Activated CD4-positive, alpha-beta T cell treated with anti-CD3 and anti-CD28 coated beads, Interleukin-2, amount 50 U/mL, for 48 hours (primary cell): ENCODE measurements at places on chromosomes 5 and 9.

DNA sequence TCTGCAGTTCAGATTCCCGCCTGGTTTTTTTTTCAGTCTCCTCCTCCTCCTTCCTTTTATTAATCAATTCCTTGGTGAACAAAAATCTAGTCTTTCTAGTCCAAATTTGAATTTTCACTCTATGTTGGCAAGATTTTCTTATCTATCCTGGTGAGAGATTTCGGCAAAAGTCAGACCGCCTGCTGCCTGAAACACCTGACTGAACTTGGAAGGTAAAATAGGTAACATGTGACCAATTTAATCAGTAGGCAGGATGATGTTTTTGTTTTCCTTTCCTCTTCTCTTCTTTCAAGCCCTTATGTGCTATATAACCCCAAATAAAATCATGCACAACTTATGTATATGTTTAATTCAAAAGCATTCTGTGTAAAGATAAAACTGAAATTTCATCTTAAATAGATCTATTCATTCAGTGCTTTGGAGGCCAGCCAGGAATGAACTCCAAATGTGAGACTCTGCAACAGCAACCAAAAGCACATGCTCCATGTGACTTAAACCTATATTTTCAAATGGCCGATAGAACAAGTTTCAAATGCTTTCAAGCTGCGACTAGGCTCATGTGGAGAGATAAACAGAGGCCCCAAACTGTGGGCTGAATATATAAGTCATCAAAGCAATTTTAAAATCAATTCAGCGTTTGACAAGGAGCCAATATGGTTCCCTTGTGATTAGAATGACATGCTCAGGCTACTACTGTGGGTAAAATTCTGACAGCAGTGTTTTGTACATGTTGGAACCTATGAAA is 100.4 kb upstream of the SEMA6A start:
- DNase-seq, result no peak

DNA sequence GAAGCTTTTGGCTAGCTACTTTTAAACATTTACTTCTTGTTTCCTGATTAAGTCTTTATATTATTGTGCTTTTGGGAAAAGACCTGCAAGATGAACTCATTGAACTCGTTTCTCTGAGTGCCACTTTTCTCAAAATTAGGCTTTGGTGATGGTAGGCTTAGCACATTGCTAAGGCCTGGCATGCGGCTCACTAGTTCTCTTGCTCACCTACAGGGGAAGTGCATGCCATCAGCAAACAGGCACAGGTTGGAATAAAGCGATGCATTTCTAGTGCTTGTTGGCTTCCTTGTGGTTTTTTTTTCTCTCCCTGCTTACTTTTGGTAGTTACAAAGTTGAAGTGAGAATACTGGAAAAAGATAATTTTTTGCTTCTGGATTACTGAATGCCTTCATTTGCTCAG is 41.4 kb downstream of the TLE4 start:
- no peak for DNase-seq

DNA sequence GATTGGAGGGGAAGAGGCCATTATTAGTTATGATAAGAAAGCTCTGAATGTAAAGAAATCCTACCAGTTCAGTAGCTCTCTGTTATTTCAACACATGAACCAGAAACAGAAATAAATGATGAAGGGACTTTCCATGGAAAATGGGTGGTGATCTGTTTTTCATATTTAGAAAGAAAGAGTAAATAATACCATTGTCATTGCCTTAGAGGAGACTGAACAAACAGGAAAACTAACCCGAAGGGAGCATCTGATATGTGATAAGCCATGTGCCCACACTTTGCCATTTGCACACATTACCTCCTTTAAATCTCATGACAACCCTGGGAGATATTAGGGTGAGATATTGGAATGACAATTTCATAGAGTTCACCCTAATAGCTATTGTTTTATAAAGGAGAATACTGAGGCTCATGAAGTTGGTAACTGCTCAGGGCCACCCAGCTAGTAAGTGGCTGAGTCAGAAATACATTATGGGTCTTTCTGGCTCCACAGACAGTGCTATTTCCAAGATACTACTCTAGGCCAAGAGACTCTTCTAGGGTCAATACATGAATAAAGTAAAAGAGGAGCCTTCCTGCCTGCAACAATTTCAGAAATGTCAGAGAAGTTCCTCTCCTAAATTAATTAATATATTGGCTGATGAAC is 111.0 kb upstream of the SLIT3 start:
- DNase-seq, result no peak

- no peak for DNase-seq
These were observed 1983.0 kb upstream of the C9orf72 start for GRCh38 chr9:29556317-29556716.

- no peak for DNase-seq
These were observed 480.9 kb upstream of the PAPPA start for GRCh38 chr9:115672477-115673316.

DNA sequence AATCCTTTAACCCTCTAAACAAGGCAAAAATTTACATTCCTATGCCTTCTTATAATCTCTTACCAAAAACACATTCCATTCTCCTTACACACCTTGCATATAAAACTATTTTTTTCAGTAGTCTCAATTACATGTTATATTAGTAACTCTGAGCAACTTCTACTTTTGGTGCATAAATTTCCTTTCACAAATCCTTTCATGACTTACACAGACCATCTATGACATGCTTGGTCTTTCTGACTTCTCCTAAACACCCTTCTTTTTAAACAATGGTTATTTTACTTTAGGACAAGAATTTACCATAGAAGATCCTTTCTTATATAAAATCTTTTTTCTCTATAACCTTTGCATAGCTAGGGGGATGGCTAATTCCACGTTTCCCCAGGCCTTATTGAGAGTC is 208.0 kb upstream of the ARRDC3 start:
- DNase-seq, result no peak

- no peak for DNase-seq
These were observed 343.8 kb upstream of the CHD1 start for GRCh38 chr5:99272576-99272975.

- DNase-seq, result no peak
These were observed 289.2 kb upstream of the DMRT1 start for GRCh38 chr9:551986-552929.

DNA sequence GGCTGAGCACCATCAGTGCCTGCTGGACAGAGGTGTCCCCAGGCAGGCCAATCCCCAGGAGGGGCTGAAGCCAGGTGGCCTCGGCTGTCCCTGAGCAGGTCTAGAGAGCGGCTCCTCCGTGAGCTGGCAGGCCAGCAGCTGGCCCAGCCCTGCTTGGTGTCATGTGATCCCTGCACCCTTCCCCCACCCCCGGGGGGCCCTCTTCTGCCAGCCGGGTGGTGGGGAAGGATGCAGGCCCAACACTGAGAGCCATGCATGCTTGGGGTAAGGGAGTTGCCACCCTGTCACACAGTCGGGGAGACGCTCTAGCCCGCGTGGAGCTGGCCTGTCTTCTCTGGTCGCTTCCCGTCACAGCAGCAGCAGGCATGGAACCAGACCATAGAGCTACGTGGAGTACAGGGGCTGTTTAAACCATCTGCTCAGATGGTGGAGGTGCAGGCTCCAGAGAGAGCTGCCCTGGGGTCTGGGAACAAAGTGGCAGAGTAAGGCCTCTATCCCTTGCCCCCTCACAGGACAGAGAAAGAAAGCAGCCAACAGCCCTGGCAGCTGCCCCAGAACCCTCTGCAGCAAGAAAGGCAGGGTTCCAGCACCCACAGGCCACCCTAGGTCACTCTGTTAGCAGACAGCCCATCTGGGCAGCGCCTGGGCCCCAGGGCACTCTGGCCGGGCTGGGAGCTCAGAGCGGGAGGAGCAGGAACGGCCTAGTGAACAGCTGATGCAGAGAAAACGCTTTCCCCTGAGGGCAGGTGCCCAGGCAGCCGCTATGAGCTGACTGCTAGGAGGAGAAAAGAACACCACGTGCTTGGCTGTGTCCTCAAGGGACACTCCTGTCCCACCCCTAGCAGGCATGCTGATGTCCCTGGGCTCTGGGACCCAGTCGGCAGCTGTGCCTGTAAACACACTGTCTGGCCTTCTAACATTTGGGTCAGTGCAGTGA is 6.8 kb downstream of the RALGDS start:
- DNase-seq, result no peak

GRCh38 chr9:75685062-75685461 is 205.4 kb upstream of the PCSK5 start:
- DNase-seq, result no peak

- DNase-seq, result no peak
These were observed 21.3 kb downstream of the AKNA start for GRCh38 chr9:114366334-114367128.

DNA sequence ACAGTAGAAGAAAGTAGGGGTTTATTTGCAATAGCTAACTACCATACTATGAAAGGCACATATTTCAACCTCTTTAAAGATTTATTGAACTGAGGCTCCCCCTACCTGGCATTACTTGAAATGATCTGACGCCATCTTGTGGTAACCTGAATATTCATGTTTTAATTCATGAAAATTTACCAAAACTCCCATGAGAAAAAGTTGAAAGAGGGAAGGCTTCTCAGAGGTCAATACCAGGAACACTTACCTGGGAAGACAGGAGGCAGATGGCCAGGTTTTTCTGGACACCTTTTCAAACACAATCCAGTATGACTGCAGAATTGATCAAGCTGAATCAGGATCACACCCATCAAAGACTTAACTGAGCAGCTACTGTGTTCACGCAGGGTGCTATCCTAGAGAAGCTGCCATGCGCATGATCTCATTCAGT is 9.4 kb downstream of the PRELID2 start:
- DNase-seq, result no peak

DNA sequence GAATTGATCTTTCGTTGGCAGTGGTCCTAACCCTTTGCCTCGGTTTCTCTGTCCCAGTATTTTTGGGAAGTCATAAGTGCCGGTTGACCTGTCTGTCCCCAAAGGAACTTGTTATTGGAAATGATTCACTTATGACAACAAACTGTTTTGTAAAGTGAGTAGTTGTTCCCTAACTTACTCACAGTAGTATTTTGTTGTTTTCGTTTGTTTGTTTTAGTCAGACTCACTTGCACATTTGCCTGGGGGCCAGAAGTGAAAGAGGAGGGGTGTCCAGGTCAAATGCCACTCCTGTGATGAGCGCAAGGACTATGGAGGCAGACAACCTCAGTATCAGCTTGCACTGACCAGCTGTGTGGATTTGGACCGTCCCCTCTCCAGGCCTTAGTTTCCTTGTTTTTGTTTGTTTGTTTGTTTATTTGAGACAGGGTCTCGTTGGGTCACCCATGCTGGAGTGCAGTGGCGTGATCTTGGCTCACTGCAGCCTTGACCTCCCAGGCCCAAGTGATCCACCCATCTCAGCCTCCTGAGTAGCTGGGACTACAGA is 47.3 kb downstream of the ANKRD55 start:
- DNase-seq, result no peak

- DNase-seq, result no peak
These were observed 3.9 kb downstream of the PPP3R2 start for GRCh38 chr9:101590901-101591300.

GRCh38 chr9:114911167-114911821 is 19.1 kb downstream of the TNFSF8 start:
- DNase-seq, result no peak
